ENCODE measurements at places on chromosomes 6 and 20. TPM values are rescaled to one million over a fixed set of nuclear protein-coding genes. Genes with fewer than 3 reads are reported as not detected.

GRCh38 chr6:159301277-159301676 is 132.1 kb downstream of the FNDC1 start:
- no peak for DNase-seq

EPPIN gene
- not detected for total RNA-seq

GRCh38 chr20:46767127-46767761 is 57.8 kb downstream of the SLC2A10 start:
- peak; percentile 35 for DNase-seq

DNA sequence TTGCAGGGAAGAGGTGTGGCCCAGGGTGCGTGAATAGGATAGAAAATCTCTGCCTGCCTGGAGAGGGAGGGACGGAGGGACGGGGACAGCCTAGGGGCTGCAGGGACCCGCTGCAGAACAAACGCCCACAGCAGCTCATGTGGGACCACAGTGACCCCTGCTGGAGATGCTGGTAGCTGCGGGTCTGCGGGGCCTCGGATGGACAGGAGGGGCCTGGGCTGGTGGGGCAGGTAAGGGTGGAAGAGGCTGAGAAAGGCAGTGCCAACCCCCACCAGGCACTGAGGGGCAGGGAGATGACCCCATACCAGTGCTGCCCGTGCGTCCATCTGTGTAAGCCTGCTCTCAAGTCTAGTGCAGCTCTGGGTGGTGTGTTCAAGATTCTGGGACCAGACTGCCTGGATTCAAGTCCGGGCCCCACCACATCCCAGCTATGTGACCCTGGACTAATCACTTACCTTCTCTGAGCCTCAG is 39.4 kb downstream of the KIAA1755 start:
- peak; percentile 66 for DNase-seq

ADTRP gene
- 4.1 TPM for total RNA-seq

GRCh38 chr6:93104195-93104817 is 315.1 kb downstream of the EPHA7 start:
- DNase-seq = no peak

CYP39A1 gene
- total RNA-seq = 2.9 TPM

CASP8AP2 gene
- total RNA-seq = 17.4 TPM

DNA sequence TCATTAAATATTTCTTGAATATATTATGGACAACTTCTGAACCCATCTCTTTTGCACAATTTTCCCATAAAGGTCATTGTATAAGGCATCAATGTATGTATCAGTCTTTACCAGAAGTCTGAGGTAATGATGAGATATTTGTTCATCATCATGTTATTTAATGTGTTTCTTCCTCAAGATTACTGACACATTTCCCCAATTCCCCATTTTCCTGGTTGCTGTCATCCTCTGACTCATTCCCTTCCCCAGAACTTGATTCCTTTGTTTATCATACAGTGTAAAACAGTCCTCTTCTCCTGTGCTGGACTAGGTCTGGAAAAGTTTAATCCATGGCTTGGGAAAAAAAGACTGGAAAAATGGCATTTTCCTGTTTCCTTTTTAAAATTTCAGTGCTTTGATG is 107.9 kb upstream of the FLRT3 start:
- DNase-seq = peak; percentile 34

DNA sequence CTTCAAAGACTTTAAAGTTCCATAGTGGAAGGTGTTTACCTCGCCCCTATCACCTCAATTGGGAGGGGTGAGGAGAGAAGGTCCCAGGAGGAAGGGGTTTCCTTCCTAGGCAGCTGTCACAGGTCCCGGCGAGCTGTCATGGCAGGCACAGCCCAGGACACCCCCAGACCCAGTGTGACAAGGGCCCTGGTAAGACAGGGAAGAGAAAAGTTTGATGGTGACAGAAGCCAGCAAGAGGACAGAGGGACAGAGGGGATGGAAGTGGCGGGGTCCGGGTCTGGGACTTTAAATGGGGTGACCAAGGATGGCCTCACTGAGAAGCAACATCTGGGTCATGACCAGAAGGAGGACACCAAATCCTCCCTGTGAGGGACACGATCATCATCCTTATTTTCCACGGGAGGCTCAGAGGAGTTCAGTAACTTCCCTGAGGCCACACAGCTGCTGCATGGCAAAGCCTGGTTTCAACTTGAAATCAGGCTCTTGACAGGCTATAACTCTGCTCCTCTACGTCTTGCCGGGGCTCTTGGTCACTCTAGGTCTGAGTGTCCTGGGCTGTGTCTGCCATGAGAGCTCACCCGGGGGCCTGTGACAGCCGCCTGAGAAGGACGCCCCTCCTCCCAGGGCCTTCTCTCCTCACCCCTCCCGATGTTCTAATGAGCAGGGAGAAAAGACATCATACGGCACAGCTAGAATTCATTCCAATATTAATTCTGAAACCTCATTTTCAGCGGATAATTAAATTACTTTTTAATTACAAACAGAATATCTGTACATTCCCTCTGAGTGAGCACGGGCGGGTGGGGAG is 222.2 kb downstream of the PREX1 start:
- no peak for DNase-seq

HLA-DQB1 gene
- 5.9 TPM for total RNA-seq

DNA sequence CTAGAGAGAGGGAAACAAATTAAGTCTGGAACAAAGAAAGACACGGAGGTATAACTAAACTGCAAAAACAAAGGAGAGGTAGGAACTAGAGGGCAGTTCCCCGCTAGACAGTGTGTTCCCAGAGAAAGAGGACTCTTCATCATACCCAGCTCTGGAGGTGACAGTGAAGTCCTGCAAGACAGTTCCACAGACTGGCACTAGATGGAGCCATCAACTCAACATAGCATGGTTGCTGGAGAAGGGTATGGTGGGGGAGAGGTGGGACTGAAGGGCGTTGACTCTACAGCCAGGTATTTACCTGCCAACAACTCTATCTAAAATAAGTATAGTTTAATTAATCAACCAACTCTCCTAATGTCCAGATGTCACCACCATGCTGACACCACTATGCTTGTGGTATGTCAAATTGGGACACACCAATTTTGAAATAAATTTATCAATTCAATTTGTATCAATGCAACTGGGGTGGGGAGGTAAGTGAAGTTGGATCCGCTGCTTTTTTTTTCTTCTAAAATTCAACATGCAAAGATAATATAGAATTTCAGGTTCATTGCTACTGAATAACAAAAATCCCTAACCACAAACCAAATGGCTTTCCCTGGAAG is 9.7 kb downstream of the BACH2 start:
- peak; percentile 25 for DNase-seq

BEND6 gene
- total RNA-seq = 5.7 TPM

DNA sequence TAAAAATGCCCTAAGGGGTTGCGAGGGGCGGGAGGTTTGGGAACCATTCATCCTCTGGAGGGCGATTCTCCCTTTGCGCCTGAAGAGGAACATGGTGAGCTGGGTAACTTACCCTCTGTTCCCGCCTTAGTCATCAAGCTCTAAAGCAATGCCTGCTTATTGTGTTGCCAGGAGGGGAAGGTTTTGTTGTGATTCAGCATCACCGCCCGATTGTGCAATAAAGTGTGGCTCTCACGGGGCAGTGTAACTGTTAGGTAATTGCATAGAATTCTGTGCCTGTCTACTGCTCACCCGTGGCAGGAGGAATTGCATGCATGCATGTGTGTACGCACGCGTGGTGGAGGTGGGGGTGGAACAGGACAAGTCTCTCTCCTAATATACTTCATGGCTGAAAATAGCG is 95.5 kb upstream of the AGPAT4 start:
- DNase-seq = no peak

ZBTB24 gene
- 7.2 TPM for total RNA-seq

MPIG6B gene
- total RNA-seq = 0.59 TPM

DNA sequence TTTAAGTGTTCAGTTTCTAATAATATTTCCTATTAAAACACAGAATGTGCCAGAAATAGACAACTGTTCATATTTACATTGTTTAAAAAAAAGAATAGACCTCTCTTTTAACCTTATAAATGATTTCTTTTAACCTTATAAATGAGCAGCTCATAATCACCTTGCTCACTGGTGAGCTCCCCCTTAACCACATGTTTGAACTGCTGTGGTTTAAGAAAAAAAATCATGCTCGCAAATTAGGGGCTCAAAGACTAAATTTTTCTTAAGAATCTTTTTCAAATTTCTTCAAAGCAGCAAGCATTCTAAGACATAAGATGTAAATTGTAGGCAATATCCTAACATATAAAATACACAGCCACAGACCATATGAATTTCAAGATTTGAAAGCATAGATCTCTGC is 32.8 kb downstream of the FAM8A1 start:
- DNase-seq = no peak

GRCh38 chr6:149727793-149728498 is 10.0 kb upstream of the LATS1 start:
- DNase-seq = no peak

TFAP2B gene
- not detected for total RNA-seq

DNA sequence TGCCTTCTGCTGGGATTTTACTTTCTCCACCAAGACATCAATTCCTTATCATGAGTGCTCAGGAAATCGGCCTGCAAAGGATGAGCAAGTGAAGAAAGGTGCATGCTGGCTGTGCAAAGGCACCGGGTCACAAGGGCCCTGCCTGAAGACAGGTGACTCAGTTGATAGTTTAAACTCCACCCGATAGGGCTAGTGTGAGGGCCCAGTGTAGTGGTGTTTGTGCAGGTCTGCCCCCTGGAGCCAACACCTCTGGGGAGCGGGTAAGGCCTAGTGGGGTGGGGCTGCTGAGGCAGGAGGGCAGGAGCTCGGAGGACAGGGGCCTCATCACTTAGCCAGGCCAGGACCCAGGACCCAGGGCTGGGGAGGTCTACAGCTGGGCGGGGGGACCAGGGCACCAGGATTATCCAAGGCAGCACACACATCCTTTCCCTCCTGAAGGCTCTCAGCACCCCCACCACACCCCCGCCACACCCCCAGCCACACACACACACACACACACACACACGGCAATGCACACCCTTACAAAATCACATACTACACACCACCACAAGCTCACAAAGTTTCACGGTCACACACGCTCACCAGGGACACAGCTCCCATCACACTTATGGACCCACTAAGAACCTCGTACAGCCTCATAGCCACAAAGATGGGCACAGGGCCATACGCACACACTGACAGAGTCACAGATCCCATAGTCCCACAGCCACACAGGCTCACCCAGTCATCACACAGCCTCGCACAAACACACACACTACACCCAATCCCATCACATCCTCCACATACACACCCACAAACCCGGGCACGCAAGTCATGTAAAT is 75.4 kb downstream of the GRM4 start:
- no peak for DNase-seq

DNA sequence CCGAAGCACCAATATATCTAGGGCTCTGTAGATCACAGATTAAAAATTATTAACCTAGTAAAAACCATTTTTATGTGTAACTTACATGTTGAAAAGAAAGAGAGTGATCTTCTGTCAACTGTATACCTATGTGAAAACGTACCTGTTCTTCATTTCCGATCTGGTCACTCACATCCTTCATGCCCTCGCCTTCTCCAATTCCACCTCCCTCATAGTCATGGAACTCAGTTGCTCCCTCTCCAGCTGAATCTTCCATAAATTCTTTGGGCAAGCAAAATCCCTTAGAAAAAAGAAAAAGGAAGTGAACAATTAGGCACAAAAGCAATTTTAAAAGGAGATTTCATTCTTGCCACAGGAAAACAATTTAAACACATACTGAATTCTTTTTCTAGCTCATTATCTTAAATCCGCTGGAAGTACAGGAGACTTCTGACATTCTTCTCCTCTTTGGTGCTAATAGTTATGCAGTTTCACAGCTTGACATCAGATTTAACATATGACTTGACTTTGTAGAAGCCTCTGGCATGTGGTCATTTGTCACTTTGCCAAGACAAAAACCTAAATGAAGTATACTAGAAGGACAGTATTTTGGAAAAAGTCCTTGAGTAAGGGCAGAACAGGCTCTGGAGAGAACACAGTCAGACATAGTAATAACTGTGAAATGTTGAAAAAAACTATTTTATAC is 29.5 kb upstream of the LYRM2 start:
- no peak for DNase-seq

DNA sequence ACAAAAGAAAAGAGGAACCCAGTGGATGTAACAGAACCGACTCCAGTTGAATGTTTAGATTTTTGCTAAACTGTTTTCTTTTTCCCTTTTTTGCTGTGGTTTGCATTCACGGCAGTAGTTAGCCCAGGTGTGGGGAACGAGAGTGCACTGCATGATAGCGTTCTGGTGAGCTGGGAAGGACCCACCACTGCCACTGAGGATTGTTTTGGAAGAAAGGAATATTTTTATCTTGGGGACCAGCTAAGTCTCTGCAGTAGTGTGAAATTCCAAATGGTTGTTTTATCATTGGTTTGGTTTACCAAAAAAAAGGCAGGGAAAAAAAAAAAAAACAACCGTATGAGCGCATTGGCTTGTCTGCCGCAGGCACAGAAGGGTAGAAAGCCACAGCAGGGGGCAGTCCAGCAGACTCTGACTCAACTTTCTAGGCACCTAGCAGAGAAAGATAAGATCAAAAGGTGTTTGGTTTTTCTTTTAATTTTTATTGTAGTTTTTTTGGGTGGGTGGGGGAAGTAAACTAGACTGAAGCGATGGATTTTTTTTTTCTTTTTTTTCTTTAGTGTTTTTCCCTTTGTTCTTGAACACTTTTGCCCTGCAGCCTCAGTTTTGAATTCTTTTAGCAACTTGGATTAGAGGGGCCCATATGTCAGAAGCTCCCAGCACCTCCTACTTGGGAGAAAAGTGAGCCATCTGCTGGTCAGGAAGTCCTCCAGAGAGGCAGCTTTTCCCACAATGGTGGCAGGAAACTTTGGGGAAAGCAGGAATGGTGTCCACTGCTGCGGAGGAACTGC is 13.5 kb upstream of the RAB5IF start:
- DNase-seq = peak; percentile 61

- no peak for DNase-seq
These were observed 51.6 kb upstream of the DACT2 start for GRCh38 chr6:168371185-168371584.

DNA sequence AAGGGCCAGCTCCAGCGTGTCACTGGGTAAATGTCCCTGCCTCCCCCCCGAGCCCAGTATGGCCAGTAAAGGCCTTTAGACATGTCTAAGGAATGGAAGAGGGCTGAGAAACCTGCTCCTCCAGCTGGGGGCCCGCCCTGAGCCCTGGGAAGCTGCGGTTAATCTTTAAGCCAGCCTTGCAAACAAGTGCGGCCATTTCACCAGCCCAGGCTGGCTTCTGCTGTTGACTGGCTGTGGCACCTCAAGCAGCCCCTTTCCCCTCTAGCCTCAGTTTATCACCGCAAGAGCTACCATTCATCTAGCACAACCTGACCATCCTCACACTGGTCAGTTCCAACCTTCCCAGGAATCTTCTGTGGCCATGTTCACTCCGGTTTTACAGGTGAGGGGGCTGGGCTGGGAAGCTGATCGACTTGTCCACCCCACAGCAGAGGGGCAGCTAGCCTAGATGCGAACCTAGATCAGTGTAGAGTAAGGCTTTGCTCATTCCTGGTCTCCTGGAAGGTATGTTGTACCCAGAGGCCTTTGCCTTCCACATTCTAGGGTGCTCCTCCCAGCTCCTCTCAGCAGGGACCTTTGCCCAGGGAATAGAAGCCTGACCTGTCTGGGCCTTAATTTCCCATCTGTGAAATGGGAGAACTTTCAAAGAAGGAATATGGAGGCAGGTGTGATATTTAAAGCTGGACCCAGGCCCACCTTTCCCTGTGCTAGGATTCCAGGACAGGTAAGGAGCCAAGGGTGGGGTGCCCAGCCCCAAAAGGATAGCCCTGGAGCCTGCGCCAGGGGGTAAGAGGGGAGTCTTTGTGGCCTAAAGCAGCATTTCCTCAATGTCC is 1.2 kb upstream of the SRC start:
- peak; percentile 77 for DNase-seq

- DNase-seq = no peak
These were observed 68.6 kb downstream of the GFRAL start for GRCh38 chr6:55395871-55396270.

Data from PC-9 (cell line).